ENCODE measurements at places on chromosomes 1 and 21.

GRCh38 chr1:209839875-209840546, 12.2 kb downstream of the UTP25 start:
- no peak for DNase-seq

GRCh38 chr1:167629681-167630567, at the start of gene RCSD1:
TSS of gene RCSD1 (plus strand) at chr1:167630232. CDS start at chr1:167630424, 192 bp downstream.
- DNase-seq, result no peak

DNA sequence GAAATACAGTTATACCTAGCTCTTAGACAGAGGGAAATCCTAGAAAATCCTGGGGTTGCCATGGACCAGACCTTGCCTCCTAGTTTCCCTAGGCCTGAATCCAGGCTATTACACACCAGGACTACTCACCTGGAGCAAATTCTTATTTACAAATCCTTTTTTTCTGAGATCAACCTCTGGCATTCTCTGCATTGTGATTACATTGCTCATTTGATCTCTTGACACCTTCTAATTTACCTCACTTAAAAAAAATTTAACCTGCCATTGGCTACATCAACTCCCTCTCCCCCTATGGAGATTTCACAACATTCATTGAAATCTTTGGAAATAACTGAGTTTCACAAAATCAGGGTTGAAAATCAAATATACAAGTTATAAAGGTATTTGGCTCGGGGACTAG, 2.9 kb upstream of the C1orf105 start:
- no peak for DNase-seq

- DNase-seq, result no peak
These were observed 287.9 kb upstream of the ESRRG start for GRCh38 chr1:217011097-217011496.

GRCh38 chr21:34790834-34791233, 122.0 kb downstream of the CLIC6 start:
- DNase-seq, result no peak

DNA sequence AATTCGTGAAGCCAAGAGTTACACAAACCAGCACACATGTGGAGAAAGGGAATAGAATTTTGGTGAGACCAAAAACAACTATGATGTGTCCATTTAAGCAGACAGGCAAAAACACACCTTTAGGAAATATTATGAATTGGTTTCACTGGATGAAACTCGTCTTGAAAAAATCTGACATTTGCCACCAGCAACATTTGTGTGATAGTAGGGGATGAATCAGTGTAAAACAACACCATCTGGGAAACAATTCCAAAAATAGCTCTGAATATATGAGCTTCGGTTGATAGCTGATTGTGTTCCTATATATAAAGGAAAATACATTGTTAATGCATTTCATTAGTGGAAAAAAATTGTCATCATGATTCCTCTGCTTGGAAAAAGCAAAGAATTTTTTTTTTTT, 327.8 kb downstream of the PAPPA2 start:
- DNase-seq, result no peak

- DNase-seq, result no peak
These were observed 3.5 kb downstream of the NBL1 start for GRCh38 chr1:19647643-19648042.

GRCh38 chr1:192559115-192560006, 16.2 kb upstream of the RGS1 start:
- no peak for DNase-seq

GRCh38 chr1:50986653-50987052, 16.6 kb downstream of the CDKN2C start:
- peak; percentile 2 for DNase-seq

GRCh38 chr1:112320058-112320457, 76.0 kb upstream of the CTTNBP2NL start:
- DNase-seq, result no peak

DNA sequence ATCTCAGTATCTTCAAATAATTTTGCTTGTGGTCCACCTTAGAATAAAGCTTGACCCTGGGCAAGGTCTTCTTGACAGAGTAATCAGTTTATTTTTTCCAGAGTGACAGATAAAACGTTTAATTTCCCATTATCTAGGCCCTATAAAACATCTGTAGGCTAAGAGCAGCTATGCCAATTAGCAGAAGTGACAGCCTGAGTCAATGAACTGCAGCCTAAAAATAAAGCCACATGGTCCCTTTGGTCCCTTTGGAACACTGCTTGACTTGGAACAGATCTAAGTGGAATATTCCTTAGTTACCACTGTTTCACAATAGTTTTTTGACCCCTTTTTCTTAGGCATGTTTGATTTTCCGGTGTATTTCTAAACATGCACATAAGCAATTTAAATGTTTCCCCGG, 6.3 kb upstream of the RGS13 start:
- no peak for DNase-seq

DNA sequence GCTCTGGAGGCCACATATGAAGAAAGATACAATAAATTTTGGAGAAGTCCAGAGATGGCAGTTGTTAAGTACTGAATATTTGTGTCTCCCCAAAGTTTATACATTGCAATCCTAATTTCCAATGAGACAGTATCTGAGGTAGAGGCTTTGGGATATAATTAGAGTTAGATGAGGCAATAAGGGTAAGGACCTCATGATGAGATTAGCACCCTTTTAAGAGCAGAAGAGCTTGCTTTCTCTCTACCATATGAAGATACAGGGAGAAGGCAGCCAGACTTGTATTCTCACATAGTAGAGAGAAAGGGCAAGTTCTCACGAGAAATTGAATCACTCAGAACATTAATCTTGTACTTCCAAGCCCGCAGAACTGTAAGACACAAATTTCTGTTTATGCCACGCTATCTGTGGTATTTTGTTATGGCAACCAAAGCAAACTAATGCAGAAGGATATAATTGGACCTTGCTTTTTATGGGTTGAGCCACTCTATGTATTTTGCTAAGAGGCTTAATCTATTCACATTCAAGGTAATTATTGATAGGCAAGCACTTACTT, 430.1 kb downstream of the KCNT2 start:
- no peak for DNase-seq

DNA sequence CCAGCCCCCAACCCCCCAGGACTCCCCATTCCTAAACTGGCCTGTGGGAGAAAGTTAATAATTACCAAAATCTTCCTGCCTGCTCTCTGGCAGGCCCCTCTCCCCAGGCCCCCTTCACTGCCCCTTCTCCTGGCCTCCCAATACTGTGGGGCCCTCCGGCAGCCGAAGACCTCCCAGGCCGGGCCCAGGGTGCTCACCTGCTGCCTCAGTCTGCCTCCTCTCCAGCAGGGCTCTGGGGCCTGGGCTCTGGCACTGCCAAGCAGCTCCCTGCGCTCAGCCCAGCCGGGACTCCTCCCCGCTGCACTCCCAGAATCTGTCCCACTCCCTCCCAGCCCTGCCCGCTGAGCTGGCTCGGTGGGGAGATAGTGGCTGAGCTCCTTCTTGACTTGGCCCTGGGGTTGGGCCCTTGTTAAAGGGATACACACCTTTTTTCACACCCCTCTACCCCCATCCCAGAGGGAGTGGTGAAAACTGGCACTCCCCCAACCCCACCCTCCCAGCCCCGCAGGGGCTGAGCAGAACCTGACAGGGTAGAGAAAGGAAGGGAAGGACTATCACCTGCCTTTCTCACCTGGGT, at the start of gene S100A16:
Gene S100A16, minus strand, starts transcription at position 383 of the 577 bp plus-strand sequence. CDS start 4,986 bp downstream, outside the sequence.
- DNase-seq, result no peak

- DNase-seq, result peak; percentile 12
These were observed 206.3 kb downstream of the SIPA1L2 start for GRCh38 chr1:232423591-232423990.

- no peak for DNase-seq
These were observed 93.3 kb upstream of the COG2 start for GRCh38 chr1:230548997-230549396.

DNA sequence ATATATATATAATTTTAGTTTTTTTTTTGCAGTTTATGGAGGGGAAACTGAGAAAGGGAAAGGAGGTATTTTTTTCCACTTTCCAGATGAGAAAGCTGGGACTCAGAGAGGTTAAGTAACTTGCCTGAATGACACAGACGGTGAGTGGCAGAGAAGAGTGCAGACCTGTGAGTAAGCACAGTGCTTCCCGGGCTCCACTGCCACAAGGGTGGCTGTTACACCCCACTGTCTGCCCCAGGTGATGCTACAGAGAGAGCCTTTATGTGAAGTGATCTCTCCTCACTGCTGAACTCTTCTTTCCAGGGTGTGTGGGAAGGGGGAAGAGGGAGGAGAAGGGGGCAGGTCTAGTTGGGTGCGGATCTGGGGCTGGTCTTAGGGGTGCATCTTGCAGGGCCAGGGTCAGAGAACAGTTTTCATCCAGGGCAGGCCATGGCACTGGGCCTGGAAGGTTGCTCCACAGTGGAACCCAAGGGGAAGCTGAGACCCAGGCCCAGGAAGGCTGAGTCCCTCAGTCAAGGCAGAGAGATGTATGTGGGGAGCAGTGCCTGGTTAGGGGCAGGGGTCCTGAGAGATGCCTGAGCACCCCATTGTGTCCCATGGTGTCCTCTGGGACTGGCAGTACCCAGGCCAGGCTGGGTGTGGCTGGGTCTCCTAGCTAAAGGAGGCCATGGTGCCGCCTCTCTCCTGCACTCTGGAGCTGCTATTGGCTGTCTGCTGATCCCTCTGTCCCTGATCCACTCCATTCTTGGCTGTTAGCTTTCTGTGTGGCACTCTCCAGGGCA, 357.5 kb downstream of the PTPRU start:
- DNase-seq, result no peak

DNA sequence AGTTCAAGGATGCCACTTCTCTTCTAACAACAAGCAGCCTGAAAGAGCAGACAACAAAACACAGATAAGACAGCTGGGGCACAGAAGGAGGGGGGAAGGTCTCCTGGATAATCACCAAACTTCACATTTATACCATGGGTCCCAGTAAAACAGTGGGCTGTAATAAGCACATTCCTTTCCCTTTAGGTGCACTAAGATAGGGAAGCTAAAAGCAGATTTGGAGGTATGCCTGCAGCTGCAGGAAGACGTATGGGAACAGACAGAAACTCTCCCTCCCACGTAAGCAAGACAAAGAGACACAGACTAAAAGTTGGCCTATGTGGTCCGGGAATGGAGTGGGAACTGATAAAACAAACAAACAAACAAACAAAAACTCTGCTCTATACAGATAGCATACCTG, 612.1 kb downstream of the MRPL39 start:
- DNase-seq, result no peak

GRCh38 chr1:168468822-168469221, 75.0 kb downstream of the XCL2 start:
- DNase-seq, result no peak

GRCh38 chr1:93495911-93496310, 48.0 kb downstream of the FNBP1L start:
- no peak for DNase-seq

- DNase-seq, result no peak
These were observed 3.9 kb upstream of the KRTAP10-6 start for GRCh38 chr21:44596068-44596725.

DNA sequence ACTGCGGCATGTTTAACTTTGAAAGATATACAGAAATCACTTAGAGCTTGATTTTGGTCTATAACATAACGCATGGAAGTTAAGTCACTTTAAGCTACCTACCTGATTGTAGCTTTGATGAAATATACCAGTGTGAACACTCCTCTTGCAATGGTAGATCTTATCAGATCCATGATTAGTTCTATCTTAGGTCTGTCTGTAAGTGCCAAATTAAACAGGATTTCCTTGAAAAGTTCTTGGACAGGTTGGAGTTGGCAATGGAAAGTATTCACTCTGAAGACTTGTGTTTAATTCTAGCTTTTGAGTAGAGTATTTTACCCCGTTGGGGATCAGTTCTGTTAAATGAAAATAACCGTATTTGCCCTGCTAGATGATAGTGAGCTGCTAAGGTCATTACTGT, 4.1 kb upstream of the ADGRL4 start:
- no peak for DNase-seq
